ENCODE measurements at places on chromosomes 1 and 21.

GRCh38 chr21:42844411-42845113 is 34.8 kb downstream of the WDR4 start:
- DNase-seq = no peak

GRCh38 chr1:47963568-47964358 is 33.4 kb downstream of the TRABD2B start:
- DNase-seq = no peak

DNA sequence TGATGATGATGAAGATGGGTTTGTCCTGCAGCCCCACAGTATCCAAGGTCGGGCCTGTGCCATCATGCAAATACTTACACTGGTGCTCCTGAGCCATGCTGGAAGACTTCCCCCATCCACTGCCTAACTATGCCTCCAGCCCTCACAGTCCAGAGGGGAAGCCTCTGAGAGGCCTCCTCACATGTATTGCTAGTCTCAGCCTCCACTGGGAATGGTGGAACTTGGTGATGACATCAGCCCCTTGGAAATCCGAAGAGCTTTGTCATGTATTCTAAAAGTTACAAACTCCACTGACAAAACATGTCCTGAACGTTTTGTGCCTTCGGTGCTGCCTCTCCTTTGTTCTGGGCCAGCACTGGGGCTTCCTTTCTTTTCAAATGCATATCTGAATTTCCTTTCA is 61.1 kb upstream of the DMRTB1 start:
- DNase-seq = no peak

DNA sequence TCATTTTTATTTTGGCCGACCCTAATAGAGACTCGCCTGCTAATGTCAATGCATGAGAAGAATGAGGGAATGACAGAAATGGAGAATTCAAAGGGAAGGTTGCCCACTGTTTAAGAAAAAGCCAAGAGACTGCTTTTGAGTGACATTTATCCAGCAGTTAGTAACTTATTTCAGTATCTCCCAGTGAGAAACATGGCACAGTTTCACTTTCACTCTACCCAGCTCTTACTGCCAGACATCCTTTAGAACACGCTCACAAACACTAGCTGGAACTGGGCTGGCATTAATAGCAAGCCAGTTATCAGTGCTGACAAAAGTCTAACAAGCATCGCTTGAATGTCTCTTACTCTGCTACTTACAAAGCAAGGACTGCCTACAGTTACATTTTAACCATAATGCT is 8.5 kb downstream of the GGPS1 start:
- peak; percentile 67 for DNase-seq

GRCh38 chr1:85313888-85314696 is 37.7 kb upstream of the BCL10 start:
- DNase-seq = peak; percentile 77

Data from fibroblast of villous mesenchyme (primary cell).